Stimulated activated CD8-positive, alpha-beta memory T cell treated with anti-CD3 and anti-CD28 coated beads, Interleukin-7, amount 100 ng/mL, for 4 hours (primary cell): ENCODE measurements at places on chromosomes 16 and 17.

- no peak for DNase-seq
Measured at GRCh38 chr16:31451681-31452351, 7.5 kb upstream of the ARMC5 start.

GRCh38 chr17:76537578-76538280 is at the start of gene CYGB:
Gene CYGB (minus strand): TSS chr17:76537709. CDS start chr17:76537542, 167 bp downstream.
- no peak for DNase-seq

- DNase-seq = no peak
Measured at GRCh38 chr17:17693253-17694168, 12.3 kb downstream of the RAI1 start.

DNA sequence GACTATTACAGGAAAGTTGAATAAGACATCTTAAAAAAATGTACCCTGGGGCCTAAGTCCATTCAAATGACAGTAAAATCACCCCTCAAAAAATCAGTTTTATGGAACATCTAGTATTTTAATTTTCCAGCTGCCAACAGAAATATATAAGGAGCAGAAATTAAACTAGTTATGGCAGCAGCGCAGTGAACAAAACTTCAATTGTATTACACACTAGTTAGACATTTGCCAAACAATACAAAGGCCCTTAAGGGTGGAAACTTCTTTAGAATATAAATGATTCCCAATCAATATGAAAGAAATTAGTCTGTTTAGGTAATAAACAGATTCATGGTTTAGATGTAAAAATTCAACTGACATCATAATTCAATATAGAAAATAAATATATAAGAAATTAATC is 18.1 kb upstream of the RFFL start:
- DNase-seq = no peak

- no peak for DNase-seq
Measured at GRCh38 chr17:40341808-40342503, 22.6 kb downstream of the GJD3 start.

DNA sequence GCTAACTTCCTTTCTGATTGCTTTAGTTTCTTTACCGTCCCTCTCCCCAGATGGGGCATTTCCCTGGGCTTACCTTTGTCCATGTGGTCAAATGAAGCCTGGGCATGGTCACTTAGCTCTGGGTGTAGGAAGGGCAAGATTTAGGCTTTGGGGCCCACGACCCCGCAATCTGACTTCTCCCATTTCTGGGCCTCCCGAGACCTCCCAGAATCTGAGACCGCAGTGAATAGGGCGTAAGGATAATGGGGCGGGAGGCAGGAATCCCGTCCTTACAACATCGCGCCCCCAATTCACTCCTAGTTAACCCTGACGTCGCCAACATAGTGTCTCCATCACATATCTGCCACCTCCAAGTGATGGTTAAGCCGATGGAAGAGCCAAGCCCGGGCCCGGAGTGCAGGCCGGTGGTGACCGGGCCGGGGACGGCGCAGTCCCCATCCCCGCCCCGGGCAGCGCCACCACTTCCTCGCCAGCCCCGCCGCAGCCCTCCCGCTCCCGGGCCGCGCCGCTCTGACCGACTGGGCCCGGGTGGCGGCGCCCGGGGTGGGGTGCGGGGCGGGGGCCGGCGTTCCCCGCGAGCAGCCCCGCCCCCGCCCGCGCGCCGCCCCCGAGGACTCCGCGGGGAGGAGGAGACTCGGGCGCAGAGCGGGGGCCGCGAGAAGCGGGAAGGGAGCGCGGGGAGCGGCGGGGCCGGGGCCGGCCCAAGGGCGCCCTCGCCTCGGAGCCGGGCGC is at the start of gene RHBDL3:
TSS of gene RHBDL3 (plus strand) at position 641 of the 732 bp plus-strand sequence. CDS start 358 bp downstream, outside the sequence.
- DNase-seq = peak; percentile 22

- no peak for DNase-seq
Measured at GRCh38 chr16:9518051-9518450, 426.6 kb downstream of the HAPSTR1 start.

- DNase-seq = no peak
Measured at GRCh38 chr16:87739801-87740200, 26.0 kb downstream of the KLHDC4 start.

DNA sequence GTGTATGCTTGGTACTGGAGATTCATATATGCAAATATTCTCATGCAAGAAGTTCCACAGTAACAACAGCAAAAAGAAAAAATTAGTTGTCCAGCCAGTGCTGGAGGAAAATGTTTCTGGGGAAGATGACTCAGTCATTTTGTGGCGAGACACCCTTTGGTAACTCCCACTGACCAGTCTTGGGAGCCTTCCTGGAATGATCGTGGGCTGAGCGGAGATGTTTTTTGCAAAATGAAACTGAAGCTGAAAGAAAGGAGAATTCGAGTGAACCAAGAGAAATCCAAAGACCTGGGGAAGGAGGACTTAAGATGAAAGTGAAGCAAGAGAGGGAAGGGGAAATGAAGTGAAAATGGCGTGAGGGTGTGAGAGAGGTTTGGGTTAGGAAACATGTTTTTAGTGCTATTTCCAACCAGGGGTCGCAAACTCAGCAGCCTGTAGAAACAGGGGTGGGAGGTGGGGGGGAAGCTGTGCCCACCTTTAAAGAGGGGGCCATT is 5.2 kb downstream of the ITPRIPL2 start:
- no peak for DNase-seq
